BE2C (cell line): ENCODE measurements at places on chromosomes 2 and 18.

DNA sequence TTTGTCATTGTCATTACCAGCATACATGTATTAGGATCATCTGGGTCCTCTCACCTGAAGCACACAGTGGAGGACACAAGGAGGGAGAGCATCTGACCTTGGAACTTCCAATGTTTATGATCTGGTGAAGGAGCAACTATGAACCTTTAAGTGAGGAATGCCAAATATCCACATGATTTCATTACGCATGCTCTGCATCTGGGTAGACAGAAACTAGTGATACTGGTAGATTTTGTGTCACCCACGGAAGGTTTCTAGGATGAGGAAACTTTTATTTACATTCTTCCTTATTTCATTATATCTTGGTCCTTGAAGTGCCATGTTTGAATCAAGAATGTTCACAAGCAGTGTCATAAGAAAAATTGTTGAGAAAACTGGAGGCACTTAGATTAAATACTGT, 32.1 kb downstream of the SPC25 start:
- DNase-seq = no peak

- DNase-seq = no peak
Observed at GRCh38 chr2:138742441-138743057, 37.6 kb downstream of the NXPH2 start.

- no peak for DNase-seq
Observed at GRCh38 chr2:168003876-168004275, 243.5 kb downstream of the STK39 start.

- no peak for DNase-seq
Observed at GRCh38 chr2:75698918-75699317, 11.8 kb downstream of the GCFC2 start.

- no peak for DNase-seq
Observed at GRCh38 chr2:71689968-71690834, 236.8 kb downstream of the DYSF start.

DNA sequence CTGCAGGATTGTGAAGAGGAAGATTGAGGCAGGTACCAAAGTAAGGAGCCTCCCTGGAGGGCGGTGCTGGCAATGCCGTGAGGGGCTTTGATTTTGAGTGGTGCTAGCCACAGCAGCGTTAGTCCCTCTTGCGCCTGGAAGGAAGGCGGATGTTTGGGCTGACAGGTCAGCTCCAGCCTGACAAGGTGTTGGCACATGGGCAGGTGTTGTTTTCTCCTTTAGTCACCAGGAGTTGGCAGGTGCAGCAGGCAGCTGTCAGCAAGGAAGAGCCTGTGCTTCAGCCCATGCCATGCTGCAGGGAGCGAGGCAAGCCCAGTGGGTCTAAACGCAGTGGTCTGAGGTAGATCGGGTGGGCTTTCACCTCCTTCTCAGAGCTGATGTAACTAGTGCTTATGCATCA, 8.5 kb downstream of the SEC11C start:
- DNase-seq = no peak

- no peak for DNase-seq
Observed at GRCh38 chr2:150876251-150876950, 385.3 kb downstream of the RBM43 start.

GRCh38 chr2:159595410-159596046, 20.8 kb downstream of the BAZ2B start:
- DNase-seq = no peak

- DNase-seq = no peak
Observed at GRCh38 chr2:224379986-224380385, 21.9 kb downstream of the FAM124B start.

- no peak for DNase-seq
Observed at GRCh38 chr2:175206866-175207265, 25.4 kb upstream of the ATP5MC3 start.

DNA sequence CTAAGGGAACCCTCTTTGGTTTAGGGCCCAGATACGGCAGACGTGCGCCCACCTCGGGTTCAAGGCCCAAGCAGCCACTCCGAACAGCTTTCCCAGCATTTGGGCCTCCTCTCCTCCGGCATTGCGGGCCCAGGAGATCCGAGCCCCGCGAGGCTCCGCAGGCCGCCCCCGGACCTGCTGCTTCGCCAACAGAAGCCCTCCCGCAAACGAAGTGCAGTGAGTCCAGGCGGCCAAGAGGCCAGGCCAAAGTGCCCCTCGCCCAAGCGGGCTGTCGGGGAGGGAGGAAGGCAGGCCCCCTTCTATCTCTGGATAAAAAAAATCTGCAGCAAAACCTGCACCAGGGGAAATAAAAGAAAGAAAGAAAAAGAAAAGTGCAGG, 6.0 kb downstream of the EN1 start:
- no peak for DNase-seq

DNA sequence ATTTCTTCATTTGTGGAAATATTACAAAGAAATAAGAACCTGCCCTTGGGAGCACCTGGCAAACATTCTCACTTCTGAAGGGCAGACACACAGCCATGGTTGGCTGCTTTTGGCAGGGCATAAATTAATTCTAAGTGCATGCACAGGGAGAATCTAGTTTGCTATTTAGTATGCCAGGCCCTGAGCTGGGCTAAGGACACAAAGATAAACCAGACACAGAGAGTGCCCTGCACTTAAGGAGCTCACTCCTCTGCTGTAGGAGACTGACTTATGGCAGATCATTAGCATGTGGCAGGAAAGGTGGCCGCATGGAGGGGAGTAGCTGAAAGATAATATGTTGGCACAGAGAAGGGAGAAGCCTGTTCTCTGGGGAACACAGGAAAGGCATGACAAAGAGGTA, 367.0 kb downstream of the LPIN1 start:
- DNase-seq = no peak
